ENCODE measurements at places on chromosomes 6 and 20.

GRCh38 chr20:4081421-4081820 is 66.1 kb upstream of the RNF24 start:
- no peak for DNase-seq

DNA sequence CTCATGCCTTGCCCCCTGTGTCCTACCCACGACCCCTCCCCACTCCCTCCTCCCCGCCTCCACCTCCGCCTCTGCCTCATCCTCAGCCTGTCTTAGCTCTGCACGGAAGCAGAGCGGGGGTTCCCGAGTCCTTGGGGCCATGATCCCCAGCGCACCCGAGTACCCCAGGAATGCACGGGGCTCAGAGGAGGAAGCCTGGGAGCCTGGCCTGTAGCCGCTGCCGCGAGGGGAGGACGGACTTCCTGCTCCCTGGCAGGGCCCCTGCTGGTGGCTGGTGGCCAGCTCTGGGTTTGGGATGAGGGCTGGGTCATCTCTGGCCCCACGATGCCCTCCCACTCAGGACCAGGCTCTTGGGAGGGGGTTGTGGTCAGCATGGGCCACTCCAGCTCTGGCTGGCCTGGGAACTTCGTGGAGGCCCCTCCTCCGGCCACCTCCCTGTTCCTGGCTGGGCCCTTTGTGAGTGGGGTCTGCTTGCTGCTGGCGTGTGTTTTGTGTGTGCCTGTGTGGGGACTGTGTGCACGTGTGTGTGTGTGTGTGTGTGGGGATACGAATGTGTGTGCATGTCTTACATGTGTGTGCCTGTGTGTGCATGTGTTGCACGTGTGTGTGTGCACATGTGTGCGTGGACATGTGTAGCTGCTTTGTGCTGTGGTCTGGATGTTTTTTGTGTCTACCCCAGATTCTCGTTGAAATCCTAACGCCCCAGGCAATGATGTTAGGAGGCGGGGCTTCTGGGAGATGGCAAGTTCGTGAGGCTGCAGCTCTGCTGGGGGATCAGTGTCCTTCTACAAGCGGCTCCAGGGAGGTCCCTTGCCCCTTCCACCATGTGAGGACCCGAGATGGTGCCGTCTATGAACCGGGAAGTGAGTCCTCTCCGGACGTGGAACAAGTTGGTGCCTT is 1.3 kb upstream of the RBBP8NL start:
- peak; percentile 49 for DNase-seq

GRCh38 chr20:50980851-50981713 is 22.5 kb downstream of the MOCS3 start:
- peak; percentile 90 for DNase-seq

DNA sequence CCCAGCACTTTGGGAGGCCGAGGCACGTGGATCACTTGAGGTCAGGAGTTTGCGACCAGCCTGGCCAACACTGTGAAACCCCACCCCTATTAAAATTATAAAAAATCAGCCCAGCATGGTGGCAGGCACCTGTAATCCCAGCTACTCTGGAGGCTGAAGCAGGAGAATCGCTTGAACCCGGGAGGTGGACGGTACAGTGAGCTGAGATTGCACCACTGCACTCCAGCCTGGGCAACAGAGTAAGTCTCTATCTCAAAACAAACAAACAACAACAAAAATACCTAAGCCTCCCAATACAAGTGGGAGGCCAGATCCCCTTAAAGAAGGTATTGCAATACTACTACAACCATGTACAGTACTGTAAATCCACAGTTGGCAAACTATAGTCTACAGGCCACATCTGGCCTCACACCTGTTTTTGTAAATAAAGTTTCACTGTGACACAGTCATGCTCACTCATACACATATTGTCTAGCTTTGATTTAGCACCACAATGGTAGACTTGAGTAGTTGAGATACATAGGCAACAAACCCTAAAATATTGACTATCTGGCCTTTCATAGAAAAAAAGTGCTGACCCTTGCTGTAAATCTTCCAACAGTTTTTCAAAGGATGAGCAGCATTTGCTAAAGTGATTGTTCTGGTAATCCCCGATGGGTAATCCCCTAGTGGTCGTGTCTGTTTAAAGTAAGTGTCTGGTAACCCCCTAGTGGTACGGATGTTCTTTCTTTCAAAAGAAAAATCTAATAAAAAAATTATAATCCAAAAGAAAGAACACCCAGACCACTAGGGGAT is 202.0 kb downstream of the RNGTT start:
- DNase-seq, result peak; percentile 6

- DNase-seq, result no peak
Measured at GRCh38 chr6:115932481-115932880, 128.2 kb downstream of the FRK start.

- DNase-seq, result no peak
Measured at GRCh38 chr20:1369970-1370369, 22.9 kb downstream of the FKBP1A start.

GRCh38 chr6:73614802-73615201 is 39.0 kb downstream of the SLC17A5 start:
- DNase-seq, result no peak

GRCh38 chr6:110996691-110997090 is 14.9 kb downstream of the RPF2 start:
- DNase-seq, result no peak

DNA sequence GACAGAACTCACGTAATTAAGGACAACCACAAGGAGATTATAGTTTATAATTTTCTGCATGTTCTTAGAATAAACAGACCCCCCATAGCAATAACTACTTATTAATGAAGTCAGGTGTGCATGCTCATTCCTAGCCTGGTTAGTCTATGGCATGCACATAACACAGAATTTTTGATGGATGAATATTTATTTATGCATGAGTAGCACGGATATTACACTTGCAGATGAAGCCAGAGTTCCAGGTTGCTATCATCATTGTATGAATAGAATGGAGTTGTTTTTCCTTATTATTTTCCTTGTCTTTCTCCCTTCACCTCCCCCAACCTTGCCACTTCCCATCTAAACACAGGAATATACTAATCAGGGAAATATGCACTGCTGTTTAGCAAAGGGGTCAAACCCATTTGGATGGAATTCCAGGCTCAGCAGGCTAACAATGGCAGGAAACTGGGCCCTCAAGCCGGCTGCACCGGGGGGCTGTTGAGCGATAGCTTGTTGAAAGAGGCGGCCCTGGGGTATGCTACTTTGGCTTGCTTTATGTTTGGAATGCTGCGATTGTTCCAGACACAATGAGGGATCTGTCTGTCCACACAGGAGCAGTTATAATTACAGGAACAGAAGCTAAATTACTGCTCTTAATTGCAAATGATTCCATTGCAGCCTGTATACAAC is 112.6 kb downstream of the TMEM170B start:
- DNase-seq, result peak; percentile 4

- no peak for DNase-seq
Measured at GRCh38 chr20:52087471-52087870, 104.1 kb downstream of the ZFP64 start.

DNA sequence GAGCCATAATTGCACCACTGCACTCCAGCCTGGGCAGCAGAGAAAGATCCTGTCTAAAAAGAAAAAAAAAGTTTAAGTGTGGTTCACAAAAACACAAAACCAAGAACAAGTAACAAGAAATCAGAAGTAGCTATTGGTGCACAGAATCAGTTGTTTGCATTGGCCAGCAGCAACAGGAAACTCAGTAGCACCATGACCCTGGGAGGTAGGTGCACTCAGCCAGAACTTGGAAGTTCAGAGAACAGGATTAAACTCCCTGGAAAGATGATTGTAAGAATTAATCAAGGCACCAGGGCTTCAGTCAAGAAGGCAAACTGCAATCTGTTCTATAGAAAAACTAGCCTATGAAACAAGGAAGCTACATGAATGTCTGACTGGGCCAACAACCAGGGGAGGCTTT is 267.9 kb downstream of the COL12A1 start:
- DNase-seq, result no peak

DNA sequence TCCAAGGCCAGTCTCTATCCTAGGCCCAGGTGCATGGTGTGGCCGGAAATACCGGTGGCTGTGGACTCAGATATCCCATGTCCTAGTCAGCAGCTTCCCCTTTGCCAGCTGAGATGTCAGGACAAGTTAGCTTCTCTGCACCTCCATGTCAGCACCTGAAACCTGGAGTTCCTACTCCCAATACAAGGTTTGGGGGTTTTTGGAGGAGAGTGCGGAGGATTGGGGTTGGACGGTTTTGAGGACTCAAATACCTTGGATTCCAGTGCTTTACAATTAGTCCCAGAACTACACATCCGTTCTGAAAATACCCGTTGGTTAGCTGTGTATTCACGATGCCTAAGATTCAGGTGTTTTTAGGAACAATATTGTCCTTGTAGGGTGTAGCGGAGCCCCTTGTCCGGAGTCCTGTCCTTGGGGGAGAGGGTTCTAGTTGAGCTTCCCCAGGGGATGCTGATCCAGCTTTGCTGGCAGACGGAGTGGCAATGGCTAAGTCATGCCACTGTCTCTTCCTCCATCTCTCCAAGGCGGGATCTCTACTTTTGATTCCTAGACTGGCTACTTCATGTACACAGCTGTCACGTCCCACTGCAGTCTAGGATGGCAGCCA is 45.0 kb downstream of the ADNP start:
- DNase-seq, result no peak

GRCh38 chr6:32529697-32530430 is at the start of gene HLA-DRB5:
HLA-DRB5 (minus strand) TSS chr6:32530287; CDS start chr6:32530224, 63 bp downstream.
- no peak for DNase-seq

- no peak for DNase-seq
Measured at GRCh38 chr6:7642791-7643190, 52.8 kb downstream of the SNRNP48 start.

Measured in HAP-1 (cell line).